Amniotic epithelial cell (primary cell): ENCODE measurements at places on chromosomes 4 and X.
A peak's percentile ranks its signal among the peaks of the same experiment; 100 is the strongest.

- peak; percentile 20 for DNase-seq
Observed at GRCh38 chr4:2105559-2105958, 46.4 kb downstream of the NAT8L start.

DNA sequence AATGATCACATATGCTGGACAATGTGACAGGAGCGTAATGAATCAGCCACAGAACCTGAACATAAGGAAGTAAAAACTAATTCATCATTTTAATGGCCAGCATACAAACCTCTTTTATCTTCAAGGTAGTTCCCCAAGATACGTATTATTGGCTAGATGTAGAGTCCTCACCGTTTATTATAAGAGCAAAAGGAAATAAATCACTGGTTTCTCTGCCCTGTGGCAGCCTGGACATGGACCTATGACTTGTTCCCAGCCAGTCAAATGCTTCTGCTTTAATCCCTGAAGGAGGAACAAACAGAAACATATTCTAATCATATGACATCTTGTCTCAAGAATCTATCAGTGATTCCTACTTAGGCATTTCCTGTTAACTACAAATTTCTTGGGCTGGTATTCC is 86.8 kb upstream of the FAM241A start:
- DNase-seq, result peak; percentile 47

DNA sequence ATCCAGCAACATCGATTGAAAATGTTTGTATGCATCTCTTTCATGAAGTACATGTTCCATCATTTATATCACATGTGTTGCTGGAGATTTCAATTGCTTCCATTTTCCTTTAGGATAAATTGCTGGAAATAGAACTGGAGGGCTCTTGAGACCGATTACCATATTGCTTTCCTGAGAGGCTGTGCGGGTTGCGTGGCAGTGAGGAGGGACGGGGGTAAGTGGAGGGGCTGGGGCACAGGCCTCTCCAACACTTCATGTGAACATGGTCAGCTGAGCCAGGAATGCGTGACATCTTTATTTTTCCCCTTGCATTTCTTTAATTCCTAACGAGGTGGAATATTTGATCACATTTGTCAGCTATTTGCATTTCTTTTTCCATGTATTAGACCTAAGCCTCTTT is 144.6 kb downstream of the TBL1X start:
- no peak for DNase-seq

- no peak for DNase-seq
Observed at GRCh38 chr4:153789741-153790499, 1.0 kb upstream of the SFRP2 start.

- no peak for DNase-seq
Observed at GRCh38 chrX:17542123-17542522, 167.1 kb downstream of the NHS start.

DNA sequence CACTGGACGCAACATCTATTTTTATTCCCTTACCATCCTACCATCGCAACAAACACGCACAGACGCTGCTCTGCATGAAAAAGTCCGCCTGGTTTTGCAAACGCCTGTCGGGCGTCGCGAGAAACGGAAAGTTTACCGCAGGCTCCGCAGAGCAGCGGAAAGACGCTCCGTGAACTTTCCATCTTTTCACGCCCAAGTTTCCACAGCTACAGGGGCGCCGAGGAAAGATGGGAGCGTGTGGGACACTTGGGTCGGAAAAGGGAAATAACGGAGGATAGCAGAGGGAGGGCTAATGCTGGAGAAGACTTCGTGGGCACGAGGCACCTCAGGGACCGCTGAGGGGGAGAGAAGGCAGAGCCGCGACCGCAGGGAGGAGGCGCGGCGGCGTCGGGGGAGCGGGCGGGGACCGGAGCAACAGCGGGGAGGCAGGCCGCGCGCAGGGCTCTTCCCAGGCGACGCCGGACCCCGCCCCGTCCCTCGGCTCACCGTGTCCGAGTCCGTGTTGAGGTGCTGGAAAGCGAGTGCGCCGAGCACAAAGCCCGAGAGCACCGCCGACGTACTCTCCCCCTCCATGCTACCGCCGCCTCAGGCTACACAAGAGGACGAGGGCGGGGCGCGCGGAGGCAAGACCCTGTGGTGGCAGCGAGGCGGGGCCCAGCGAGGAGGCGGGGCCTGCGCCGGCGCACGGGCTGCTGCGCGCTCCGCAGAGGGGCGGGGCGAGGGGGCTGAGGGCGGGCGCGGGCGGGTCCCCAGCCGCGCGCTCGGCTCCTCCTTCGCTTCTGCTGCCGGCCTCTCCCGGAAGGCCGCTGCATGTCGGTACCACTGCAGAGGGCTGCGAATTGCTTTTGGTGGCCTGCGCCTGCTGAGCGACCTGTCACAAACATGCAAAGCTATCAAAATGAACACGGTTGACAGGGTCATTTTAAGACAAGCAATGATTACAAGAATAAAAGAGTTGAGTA is at the start of gene ABRAXAS1:
TSS of gene ABRAXAS1 (minus strand) at position 601 of the 962 bp plus-strand sequence. CDS start at position 573, 28 bp downstream.
- DNase-seq, result peak; percentile 85

GRCh38 chr4:41613386-41613785 is 75.4 kb downstream of the LIMCH1 start:
- no peak for DNase-seq

DNA sequence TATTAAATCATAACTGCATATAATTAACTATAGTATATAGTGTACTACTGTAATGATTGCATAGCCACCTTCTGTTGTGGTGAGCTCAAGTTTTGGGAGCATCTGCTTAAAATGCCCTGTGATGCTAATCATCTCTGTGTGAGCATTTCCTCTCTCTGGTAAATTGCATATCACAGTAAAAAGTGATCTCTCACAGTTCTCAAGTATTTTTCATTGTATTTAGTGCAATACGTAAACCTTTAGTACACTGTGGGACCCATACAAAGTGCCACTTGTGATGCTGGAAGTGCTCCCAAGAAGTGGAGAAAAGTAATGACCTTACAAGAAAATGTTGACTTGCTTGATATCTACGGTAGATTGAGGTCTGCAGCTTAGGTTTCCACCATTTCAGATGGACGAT is 82.0 kb downstream of the WWC2 start:
- no peak for DNase-seq

DNA sequence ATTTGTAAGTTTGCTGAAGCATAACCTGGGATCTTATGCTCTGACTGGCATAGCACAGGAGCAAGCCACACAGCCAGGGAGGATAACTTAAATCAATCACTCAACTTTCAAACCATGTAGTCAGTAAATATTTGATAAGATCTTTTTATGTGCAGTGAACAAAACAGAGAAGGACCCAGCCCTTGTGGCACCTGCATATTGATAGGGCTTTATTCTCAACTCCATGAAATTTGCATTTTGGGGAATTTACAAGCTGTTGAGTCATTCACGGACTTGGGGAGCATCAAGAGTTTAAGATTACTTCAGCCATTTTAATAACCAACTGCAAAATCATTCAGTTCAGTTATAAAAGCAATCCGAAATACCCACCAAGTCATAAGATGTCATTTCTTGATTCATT is 122.6 kb downstream of the COMMD8 start:
- DNase-seq, result no peak

DNA sequence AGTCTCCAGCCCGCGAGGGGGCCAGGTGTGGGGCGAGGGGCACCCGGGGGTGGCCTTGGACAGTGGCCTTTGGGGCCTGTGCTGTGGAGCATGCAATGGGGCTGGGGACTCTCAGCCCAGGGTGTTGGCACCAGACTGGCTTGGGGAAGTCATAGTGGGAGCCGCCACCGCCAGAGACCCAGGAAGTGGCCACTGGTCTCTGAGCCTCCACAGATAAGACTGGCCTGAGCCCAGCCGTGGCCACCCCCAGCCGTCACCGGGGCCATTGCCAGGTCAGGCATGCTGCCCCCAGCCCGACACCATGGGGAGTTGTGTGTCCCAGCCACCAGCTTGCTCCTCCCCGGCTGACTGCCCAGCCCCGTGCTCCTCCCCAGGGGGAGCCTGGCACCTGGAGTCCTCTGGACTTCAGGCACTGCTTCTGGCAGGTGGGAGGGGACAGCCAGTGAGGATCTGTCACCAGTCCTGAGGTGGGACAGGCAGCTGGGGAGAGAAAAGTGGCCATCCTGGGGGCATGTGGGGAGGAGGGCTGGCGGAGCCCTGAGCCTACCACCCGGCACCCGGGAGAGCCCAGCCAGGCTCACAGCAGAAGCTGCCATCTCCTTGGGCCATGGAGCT is 32.5 kb downstream of the TACC3 start:
- DNase-seq, result no peak

- peak; percentile 27 for DNase-seq
Observed at GRCh38 chrX:74420196-74421035, 877 bp upstream of the SLC16A2 start.

DNA sequence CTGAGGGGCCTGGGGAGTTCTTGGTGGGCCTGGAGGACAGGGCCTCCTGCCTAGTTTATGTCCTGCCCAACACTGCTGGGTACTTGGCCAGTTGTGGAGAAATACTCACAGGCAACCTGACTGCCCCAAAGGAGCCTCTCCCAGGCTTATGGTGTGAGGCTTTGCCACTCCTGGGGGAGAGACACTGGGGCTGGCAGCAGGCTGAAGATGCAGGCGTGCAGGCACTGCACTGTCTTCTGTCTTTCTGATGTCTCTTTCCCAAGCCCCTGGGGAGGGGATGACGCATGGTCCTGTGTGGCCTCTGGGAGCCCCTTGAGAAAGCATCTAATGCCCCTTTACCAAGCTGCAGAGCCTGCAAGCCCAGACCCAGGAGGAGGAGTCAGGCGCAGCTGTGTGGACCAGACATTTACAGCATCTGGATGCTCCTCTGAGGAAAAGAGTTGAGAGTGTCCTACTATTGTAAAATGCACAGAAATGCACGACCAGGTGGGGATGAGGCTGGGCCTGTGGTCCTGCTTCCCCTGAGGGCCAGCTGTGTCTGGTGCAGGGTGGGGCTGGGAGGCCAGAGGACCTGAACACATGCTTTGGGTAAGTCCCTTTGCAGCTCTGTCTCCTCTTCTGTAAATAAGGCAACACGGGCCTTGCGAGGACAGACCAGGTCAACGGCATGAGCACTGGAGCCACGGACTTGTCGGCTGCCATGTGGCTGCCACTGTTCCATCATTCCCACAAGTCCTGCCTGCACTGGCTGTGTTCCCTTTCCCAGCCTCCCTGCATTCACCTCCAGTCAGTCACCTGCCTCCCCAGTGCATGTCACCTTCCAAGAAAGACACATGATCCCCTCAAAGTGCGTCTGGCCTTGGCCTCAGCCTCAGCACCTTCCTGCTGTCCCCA is 8.4 kb downstream of the TMEM271 start:
- no peak for DNase-seq

GRCh38 chrX:119502727-119503483 is 34.7 kb downstream of the SLC25A5 start:
- peak; percentile 6 for DNase-seq

GRCh38 chrX:144790148-144790547 is 457.2 kb upstream of the SPANXN1 start:
- DNase-seq, result no peak

DNA sequence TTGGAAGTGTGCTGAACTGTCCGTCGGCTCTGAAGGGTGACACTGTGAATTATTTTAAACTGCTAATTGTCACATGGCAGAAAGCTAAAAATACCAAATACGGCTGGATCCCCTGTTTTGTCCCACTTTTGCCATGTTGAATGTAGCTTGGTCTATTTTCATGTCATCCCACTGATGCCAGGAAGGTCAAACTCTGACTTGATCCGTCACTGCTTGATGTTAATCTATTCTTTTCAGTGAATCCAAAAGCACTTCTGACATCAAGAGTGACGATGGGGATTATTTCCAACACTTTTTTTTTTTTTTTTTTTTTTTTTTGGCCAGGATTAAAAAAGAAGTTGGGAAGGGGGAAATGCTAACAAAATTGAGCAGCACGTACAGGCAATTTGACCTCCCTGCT is 734.6 kb upstream of the TENM3 start:
- no peak for DNase-seq

- no peak for DNase-seq
Observed at GRCh38 chr4:24720436-24720835, 74.9 kb upstream of the SOD3 start.

GRCh38 chrX:1599791-1600405 is 8.5 kb downstream of the AKAP17A start:
- DNase-seq, result no peak

DNA sequence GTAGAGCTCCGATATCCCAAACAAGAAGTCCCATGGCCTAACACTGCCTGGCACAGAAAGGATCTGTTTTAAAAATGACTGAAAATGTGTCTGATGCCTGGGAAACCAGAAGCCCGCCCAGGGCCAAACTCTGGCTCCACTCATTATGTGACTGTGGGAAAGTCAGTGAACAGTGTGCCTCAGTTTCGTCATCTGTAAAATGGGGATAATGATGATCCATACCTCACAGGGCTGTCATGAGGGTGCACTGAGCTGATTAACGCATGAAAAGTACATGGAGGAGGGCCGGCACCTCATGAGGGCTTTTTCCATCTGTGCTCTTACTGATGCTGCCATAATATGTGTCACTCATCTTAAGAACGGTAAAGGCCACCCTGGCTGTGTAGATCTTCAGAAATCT is 5.1 kb downstream of the SLC2A9 start:
- DNase-seq, result no peak
